ENCODE measurements at places on chromosomes 3 and 15.

GRCh38 chr15:79929412-79929811, 32.6 kb upstream of the MTHFS start:
- no peak overlapping the region for H3K4me3 ChIP-seq
- H3K27ac ChIP-seq = no peak overlapping the region
- H3K36me3 ChIP-seq = peaks cover 2% of the 10 kb centered on the region
- no peaks in the 10 kb centered on the region for H3K4me1 ChIP-seq

- peaks cover 41% of the 10 kb centered on the region for H3K4me1 ChIP-seq
- peaks cover 3% of the 10 kb centered on the region for H3K36me3 ChIP-seq
- no peak for DNase-seq
These were observed 48.3 kb downstream of the MEF2A start for GRCh38 chr15:99613887-99614647.

DNA sequence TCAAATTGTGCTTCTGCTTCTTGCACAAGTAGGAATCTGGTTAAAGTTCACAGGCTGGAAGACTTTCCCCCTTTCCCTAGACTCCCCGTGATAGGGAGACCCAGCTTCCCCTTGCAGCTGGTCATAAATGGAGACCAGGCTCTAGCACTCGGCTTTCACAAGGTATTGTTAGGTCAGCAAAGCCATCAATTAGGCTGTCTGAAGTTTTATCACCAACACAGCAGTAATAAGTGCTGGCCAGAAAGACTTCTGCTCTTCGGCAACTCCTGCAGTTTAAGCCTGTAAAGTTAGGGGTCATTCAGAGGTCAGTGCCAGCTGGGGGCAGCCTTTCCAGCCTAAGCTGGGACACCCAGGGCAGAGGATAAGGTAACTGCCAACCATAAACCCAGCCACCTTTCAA, 203.4 kb downstream of the MEIS2 start:
- no peak overlapping the region for H3K27ac ChIP-seq
- peaks cover 28% of the 10 kb centered on the region for H3K27me3 ChIP-seq
- no peak for DNase-seq
- H3K4me1 ChIP-seq = no peaks in the 10 kb centered on the region
- H3K36me3 ChIP-seq = no peaks in the 10 kb centered on the region

- no peaks in the 10 kb centered on the region for H3K27me3 ChIP-seq
- DNase-seq = no peak
- no peak overlapping the region for H3K27ac ChIP-seq
- H3K4me3 ChIP-seq = no peak overlapping the region
- H3K4me1 ChIP-seq = no peaks in the 10 kb centered on the region
- H3K36me3 ChIP-seq = no peaks in the 10 kb centered on the region
These were observed 11.1 kb downstream of the ISLR start for GRCh38 chr15:74184582-74185091.

DNA sequence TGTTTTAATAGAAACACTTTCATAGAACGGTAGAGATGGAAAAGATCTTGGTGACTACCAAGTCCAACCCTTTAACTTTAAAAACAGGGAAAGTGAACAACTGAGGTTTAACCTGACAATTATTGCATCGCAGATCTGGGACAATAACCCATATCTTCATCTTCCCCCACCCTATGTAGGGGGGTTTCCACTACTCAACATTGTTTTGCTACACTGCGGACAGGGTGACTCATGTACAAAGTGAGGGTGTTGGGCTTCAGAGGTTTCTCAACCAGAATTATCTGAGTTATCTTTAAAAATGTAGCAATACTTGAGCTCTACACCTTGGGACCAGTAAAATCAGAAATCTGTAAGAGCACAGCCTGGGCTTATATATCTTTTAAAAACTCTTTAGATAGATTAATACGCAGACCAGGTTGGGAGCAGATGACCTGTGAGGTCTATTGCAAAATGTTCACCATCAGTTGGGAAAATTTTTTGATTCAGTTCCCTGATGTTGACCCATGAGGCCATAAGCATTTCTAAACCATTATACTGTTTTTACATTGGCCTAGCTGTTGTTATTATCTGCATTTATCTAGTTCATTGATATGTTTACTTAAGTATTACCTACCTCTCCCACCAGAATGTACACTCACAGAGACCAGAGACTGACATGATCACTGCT, 103.6 kb upstream of the ICE2 start:
- peaks cover 22% of the 10 kb centered on the region for H3K36me3 ChIP-seq
- H3K27me3 ChIP-seq = no peaks in the 10 kb centered on the region
- peak overlapping the region; percentile 82 for H3K27ac ChIP-seq
- peaks cover 61% of the 10 kb centered on the region for H3K4me1 ChIP-seq
- peak overlapping the region; percentile 59 for H3K4me3 ChIP-seq

DNA sequence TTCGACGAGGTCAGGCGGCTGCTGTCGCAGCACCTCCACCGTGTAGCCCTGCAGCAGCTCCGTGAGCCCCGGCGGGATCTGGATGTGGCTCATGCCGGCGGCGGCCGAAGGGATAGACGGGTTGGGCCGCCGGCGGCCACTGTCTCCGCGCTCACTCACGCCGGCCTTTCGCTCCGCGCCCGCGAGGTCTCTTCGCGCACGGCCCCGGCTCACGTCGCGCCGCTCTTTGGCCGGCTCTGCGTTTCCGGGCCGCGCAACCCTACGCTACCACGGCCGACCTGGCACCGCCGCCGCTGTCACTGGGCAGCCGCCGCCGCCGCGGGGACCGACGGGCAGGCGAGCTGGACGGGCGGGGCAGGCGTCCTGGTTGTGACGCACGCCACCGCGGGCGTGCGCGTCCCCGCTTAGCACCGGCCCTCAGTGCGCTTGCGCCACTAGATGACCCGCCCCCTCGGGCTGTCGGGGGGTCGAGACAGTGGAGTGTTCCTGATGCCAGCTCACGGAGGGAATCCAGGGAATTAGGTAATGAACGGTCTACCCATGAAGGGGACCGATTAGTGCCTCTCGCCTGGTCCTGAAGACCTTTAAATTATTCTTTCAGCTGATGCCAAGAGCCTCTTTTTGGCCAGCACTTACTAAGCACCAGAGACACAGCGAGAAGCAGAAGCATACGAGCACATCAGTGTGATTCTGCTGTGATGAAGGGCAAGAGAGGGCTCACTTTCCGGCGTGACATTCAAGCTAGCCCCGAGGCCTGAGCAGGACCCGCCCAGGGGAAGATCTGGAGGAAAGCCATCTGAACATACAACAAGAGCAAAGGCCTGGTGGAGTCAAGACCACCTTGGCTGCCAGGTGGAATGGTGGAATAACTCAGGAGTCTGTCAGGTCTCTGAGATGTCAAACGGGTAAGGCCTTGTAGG, at the start of gene PRKAR2A:
TSS of gene PRKAR2A (minus strand) at position 371 of the 920 bp plus-strand sequence. CDS start at position 93, 278 bp downstream.
- peak within 1 kb of the TSS; percentile 91 for H3K27ac ChIP-seq
- no peaks in the 10 kb centered on the region for H3K27me3 ChIP-seq

DNA sequence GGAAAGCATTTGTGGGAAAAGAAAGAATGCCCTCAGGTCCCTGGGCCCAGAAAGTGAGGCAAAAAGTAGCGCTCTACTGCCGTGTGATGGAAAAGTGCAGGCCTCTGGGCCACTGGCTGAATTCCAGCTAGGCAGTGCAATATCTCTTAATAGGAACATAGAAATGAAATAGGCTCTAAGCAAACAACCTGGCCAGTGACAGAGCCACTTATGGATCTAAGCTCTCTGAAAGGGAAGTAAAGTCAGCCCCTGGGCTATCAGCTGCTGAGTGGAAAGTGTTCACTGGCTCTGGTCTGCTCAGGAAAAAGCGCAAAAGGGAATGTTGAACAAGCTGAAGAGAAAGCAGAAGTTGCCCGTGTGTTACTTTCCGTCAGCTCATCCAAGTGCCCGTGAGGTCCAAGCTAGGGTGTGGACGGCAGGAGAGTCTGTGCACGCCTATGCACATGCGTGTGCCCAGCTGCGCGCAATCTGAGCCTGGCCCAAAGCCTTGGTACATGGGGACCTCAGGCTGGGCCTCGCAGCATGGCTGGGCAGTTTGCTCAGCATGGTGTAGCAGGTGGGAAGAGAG, 74.0 kb upstream of the RAD18 start:
- DNase-seq = no peak
- H3K27me3 ChIP-seq = peaks cover 15% of the 10 kb centered on the region
- no peak overlapping the region for H3K4me3 ChIP-seq
- no peaks in the 10 kb centered on the region for H3K4me1 ChIP-seq

DNA sequence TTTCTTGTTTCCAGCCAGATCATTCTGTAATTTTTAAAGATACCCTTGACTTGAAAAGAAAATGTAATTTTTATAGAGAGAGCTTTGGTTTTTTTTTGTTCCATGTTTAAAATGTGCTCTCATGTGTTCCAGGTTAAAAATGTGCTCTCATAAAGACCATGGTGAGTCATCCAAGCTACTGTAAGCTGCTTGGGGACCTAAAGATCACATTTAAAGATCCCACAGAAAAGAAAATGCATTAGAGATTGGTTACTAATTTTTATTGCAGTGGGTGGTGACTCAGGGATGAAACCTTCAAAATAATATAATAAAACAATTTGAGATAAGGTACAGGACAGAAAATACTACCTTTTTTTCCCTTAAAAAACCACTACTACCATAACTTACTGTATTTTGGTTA, 11.0 kb downstream of the TCF12 start:
- DNase-seq = no peak
- H3K4me1 ChIP-seq = peaks cover 65% of the 10 kb centered on the region
- no peak overlapping the region for H3K27ac ChIP-seq
- peaks cover 10% of the 10 kb centered on the region for H3K36me3 ChIP-seq
- no peak overlapping the region for H3K4me3 ChIP-seq
- H3K27me3 ChIP-seq = no peaks in the 10 kb centered on the region

DNA sequence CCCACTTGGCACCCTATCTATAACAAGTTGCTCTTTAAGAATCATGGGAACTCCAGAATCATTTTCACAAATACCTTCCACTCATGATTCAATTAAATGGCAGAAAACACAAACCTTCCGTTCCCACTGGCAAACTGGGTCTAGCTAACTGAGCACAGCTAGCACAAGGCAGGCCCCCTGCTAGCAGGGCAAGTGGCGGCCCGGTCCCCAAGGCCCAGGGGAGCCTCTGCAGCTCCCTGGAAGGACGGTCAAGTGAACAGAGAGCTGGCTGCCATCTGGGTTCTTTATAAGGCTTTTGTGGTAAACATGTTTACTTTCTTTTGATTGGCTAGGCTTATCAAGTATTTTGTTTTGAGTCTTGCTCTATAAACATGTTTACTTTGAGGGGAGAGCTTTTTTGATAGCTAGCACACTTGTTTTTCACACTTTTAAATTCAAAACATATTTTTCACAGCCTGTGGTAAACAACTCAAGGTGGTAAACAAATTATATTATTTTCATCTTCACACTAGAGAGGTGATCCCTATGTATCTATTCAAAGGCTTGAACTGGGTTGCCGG, 81.4 kb downstream of the FOXP1 start:
- peaks cover 2% of the 10 kb centered on the region for H3K36me3 ChIP-seq
- peaks cover 62% of the 10 kb centered on the region for H3K4me1 ChIP-seq
- peak overlapping the region; percentile 35 for H3K27ac ChIP-seq

DNA sequence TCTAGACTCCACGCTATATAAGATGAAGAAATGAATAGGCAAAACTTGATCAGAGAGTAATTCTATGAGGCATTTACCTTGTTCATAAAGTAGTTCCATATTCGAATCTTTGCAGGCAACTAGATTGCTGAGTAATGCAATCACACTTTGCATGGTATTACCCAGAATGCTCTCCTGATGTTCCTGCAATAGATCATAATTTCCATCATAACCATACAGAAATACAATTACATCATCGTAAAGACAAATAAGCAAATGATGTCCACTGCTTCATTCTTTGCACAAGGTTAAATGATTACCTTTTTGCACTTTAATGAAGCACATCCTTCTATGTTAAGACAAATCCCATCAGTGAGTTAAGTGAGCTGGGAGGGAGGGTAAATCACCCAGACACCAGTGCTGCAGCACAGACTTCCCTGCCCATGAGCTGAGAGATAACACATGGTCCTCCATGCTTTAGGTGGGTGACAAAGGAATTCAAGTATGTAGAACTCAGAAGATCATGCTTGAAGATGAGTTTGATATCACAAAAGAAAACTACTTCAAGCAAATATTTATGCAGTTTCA, 366.7 kb downstream of the CTNNB1 start:
- peaks cover 2% of the 10 kb centered on the region for H3K36me3 ChIP-seq
- DNase-seq = no peak
- no peak overlapping the region for H3K27ac ChIP-seq
- no peak overlapping the region for H3K4me3 ChIP-seq

GRCh38 chr3:38227989-38228388, 37.6 kb upstream of the SLC22A13 start:
- no peak overlapping the region for H3K4me3 ChIP-seq
- no peaks in the 10 kb centered on the region for H3K4me1 ChIP-seq
- peaks cover 34% of the 10 kb centered on the region for H3K36me3 ChIP-seq
- no peaks in the 10 kb centered on the region for H3K27me3 ChIP-seq
- no peak overlapping the region for H3K27ac ChIP-seq

DNA sequence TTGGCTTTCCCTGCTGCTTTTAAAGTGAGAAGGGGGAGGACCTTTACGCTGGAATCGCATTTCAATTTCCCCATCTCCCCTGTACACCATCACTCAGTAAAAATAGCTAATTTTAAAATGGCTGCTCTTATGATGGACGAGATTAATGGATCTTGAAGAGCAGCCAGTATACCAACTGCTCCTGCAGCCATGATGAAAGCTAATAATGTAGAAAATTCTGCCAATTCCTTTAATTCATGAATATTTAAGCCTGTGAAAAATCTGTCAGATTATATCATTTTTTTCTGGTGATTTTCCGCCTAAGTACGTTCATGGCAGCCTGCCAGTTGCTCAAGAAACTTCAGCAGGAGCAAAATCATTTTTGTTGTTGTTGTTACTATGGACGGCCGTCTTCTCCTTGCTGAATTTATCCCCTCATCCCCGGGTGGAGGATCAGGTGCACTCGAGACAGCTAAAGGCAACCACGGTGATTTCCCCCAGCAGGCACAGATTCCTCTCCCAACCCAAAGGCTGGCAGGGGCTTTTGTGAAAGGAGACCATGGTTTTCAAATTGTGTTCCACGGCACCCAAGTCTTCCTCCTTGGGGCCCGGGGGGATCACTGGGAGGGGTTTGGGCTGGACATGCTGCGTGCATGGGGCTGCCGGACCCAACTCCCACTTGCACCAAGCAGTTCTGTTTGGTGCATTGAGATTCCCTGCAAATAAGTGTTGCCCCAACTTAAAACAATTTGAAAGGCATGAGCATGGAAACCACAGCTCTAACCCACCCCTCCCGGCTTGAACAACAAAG, 289.6 kb downstream of the UACA start:
- H3K27me3 ChIP-seq = peaks cover 28% of the 10 kb centered on the region
- no peak overlapping the region for H3K27ac ChIP-seq
- peaks cover under 1% of the 10 kb centered on the region for H3K36me3 ChIP-seq
- H3K4me1 ChIP-seq = peaks cover 13% of the 10 kb centered on the region

DNA sequence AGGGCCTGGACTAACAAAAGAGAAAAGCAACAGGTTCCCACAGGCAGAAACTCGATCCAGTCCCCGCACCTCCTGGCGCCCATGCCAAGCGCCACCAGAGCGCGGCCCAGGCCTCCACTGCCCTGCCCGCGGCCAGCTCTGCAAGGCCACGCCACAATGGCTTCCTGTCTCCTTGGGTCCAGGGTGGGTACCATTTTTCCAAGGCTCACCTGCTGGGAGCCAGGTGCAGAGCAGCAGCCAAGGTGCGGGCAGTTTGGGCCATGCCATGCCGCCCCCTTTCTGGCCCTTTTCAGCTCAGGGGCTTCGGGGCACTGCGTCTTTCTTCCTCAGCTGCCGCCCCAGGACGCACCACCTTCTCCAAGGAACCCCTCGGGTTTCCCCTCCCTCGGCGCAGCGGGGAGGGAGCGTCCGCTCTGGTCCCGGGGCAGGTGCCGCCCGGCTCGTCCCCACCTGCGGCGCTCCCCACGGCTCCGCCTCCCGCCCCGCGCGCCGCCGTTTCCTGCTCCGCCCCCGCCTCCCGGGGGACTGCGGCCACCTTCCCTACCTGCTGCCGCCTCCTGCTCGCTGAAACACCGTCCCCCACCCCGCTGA, at the start of gene ILDR1:
TSS of gene ILDR1 (minus strand) at position 437 of the 591 bp plus-strand sequence. CDS start at position 267, 170 bp downstream.
- peaks cover 6% of the 10 kb centered on the region for H3K4me1 ChIP-seq
- no peaks in the 10 kb centered on the region for H3K36me3 ChIP-seq
- H3K27ac ChIP-seq = no peak within 1 kb of the TSS

Data from central memory CD8-positive, alpha-beta T cell (primary cell).